Neural crest cell (in vitro differentiated cells): ENCODE measurements at places on chromosomes 1 and 21.

- no peak for DNase-seq
Measured at GRCh38 chr1:153774780-153775457, at the start of gene SLC27A3. Gene SLC27A3, plus strand, starts transcription at chr1:153775407. Its CDS starts 91 bp downstream, at chr1:153775498.

DNA sequence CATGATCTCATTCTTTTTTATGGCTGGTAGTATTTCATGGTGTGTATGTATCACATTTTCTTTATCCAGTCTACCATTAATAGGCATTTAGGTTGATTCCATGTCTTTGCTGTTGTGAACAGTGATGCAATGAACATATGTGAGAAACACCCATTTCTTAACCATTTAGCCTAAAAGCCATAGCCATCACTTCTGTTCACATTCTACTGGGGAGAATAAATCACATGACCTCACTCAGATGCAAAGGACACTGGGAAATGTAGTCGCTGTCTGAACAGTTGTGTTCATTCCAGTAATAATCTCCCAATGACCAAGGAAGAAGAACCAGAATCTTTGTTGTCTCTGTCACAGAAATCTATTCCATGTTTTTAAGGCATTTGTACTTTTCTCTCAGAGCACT lies 15.1 kb upstream of the PLA2G2E start:
- no peak for DNase-seq

- no peak for DNase-seq
Measured at GRCh38 chr21:32102426-32102825, 176.4 kb downstream of the MIS18A start.

- DNase-seq = no peak
Measured at GRCh38 chr1:47469910-47470309, 32.1 kb downstream of the FOXD2 start.

GRCh38 chr1:36359911-36360550 lies 25.7 kb downstream of the STK40 start:
- no peak for DNase-seq

- DNase-seq = no peak
Measured at GRCh38 chr1:3930301-3931006, 30.4 kb upstream of the C1orf174 start.

DNA sequence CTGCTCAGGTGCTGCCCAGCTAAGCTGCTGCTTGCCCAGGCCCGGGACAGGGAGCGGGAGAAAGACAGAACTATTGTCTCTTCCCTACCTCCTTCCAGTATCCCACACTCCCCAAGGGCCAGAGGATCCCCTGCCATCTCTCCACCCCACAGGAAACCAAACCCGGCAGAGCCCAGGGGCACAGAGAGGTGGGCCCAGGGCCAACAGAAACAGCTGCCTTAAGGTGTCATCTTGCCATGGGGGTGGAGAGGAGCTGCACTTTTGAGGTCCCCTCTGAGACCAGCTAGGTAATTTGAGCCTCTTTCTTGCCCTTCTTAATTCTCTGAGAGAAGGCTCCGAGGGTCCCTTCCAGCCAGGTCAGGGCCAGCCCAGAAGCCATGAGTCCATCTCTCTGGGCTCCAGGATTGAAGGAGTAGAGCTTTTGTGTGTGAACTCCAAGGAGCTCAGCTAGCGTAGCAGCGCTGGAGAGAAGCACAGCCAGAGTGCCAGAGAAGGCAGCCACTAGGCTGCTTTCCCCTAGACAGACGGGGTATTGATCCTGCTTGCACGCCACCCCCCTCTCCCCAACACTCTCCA lies 9.7 kb upstream of the GPR61 start:
- DNase-seq = no peak

DNA sequence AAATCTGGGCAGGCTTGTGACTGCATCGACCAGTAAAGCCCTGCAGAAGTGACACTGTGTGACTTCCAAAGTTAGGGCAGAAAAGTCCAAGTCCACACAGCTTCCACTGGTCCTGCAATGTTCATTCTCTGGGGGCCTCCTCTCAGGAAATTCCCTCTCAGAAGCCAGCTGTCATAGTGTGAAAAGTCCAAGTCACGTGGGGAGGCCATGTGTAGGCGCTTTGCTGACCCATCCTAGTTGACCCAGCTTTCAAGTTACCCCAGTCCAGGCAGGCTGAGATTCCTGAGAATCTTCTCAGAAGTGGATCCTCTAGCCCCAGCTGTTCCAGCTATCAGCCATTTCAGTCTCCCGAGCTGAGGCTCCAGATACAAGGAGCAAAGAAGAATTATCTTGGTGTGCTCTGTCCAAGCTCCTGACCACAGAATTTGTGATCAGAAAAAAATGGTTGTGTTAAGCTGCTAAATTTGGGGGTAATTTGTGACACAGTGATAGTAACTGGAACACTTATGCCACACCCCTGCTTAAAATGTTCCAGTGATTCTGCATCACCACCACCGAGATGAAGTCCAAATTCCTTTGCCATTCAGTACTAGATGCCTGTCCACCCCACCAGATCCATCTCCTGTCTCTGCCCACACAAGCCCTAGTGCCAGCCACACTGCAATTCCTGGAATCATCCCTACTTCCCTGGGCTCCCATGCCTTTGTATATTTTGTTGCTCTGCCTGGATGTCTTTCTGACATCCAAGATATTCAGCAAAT lies 2.5 kb upstream of the STUM start:
- no peak for DNase-seq

GRCh38 chr1:230327892-230328284 lies 98.2 kb downstream of the PGBD5 start:
- no peak for DNase-seq

DNA sequence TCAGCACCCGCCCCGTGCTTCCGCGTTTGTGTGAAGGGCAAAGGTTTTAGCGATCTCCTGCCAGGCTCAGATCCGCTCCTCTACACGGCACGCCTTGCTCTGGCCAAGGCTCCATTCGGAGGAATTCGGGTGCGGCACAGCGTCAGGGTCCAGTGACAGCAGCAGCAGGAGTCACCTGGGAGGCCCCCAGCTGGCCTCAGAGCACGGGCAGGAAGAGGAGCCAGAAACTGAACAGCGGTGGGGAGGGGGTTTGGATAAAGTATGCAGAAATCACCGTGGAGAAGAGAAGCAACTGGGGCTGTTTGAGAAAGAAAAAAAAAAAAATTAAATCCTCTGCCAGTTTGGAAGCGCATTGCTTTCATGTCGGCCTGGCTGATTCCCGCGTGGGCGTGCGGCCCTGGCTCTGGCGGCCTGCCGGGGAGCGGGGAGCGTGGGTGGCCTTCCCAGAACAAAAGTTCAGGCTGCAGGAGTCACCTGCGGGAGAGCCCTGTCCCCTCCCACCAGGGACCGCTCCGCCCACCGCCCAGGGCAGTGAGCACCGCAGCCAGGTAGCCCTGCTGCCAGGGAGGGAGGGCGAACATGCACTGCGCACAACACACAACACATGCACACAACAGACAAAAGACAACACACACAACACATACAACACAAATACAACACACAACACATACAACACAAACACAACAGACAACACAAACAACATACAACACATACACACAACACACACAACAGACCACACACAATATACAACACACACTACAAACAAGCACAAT lies 107.6 kb downstream of the ETS2 start:
- peak; percentile 14 for DNase-seq

GRCh38 chr1:174174461-174175329 lies 15.4 kb downstream of the RABGAP1L start:
- no peak for DNase-seq

DNA sequence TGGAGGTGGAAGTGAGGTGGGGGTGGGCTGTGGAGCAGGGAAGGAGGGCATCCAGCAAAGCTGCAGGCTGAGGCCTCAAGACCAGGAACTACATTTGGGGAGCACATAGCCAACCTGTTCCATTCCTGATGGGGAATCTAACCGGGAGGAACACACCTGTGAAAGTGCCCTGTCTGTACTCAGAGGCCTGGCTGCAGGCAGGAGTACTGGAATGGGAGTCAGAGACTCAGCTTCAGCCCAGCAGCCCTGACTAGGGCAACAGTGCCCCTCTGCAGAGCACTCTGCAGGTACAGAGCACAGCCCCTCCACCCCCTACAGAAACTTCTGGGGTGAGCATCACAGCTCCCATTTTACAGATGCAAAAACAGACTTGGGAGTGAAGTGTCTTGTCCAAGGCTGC lies 126.4 kb downstream of the DMRTB1 start:
- no peak for DNase-seq

- DNase-seq = no peak
Measured at GRCh38 chr1:154998201-154998780, 4.3 kb upstream of the ZBTB7B start.

DNA sequence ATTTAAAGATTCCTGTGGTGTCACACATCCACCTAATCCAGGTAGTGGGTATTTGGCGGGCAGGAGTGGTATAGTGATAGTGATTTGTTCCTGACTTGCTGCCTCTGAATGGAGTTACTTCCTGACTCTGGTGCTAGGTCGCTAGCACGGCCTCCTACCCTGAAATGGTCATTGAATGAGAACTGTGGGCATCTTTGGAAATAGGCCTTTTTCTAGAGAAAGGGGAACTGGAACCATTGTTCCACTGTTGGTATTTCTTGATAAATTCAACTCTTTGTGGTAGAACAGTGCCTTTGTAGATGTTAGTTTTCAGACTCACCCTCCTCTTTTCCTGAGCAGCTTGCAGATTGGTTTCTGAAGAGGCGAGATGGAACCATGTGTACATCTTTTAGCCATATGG lies 1.5 kb downstream of the QSOX1 start:
- no peak for DNase-seq

- no peak for DNase-seq
Measured at GRCh38 chr1:193629875-193630274, 443.5 kb upstream of the B3GALT2 start.

- DNase-seq = no peak
Measured at GRCh38 chr1:233843525-233844204, 60.8 kb upstream of the SLC35F3 start.

DNA sequence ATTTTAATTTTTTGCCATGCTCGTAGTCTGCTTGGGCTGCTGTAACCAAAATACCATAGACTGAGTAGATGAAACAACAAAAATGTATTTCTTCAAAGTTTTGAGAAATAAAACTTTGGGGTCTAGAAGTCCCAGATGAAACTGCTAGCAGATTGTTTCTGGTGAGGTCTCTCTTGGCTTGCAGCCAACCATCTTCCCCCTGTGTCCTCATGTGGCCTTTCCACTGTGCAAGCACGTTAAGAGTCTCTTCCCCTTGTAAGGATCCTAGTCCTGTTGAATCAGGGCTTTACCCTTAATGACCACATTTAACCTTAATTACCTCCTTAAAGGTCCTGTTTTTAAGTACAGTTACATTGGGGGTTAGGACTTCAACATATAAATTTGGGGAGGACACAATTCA lies 86.6 kb downstream of the PTBP2 start:
- no peak for DNase-seq

- DNase-seq = no peak
Measured at GRCh38 chr1:12542616-12543592, 75.1 kb downstream of the DHRS3 start.

DNA sequence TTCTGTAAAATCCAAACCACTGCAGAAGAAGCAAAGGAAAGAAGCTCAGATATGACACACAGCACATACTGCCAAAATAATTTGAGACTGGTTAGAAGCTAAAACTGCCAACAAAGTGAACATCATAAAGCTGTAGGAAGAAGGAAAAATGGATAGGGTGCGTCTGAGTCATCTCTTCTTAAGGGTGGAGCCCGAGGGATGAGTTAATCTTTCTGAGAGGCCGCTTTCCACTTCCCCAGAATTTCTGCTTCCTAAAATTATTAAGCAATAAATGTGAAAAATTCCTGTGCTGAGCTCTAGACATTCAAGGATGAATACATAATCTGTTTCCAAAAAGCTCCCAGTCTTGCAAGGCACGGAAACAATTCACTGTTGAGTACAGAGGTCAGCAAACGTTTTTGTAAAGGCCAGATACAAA lies 20.1 kb downstream of the PPT1 start:
- DNase-seq = no peak

DNA sequence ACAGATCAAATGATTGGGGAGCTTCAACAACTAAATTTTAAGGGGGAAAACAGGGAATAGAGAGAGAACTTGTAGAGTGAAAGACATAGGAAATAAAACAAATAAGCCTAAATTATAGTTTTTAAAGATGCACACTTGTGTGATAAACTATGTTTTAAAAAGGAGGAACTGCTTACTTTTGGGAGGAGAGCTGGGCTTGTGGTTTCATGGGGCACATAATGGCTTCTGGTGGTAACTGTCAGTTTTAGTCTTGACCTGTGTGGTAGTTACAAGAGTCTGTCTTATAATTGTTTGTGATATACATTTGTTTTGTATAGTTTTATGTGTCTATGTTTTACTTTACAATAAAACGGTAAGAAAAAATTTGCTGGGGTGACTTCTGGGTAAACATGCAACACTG lies 165.3 kb downstream of the COL24A1 start:
- no peak for DNase-seq

GRCh38 chr1:17001760-17002523 lies 9.8 kb downstream of the ATP13A2 start:
- no peak for DNase-seq

GRCh38 chr21:35473496-35473895 lies 424.4 kb upstream of the RUNX1 start:
- no peak for DNase-seq

- DNase-seq = no peak
Measured at GRCh38 chr1:77370583-77371306, 88.9 kb downstream of the AK5 start.

- no peak for DNase-seq
Measured at GRCh38 chr1:167457936-167458584, 60.3 kb downstream of the CD247 start.

- DNase-seq = no peak
Measured at GRCh38 chr1:208084220-208084619, 160.0 kb downstream of the PLXNA2 start.

- no peak for DNase-seq
Measured at GRCh38 chr1:22662318-22662717, 9.3 kb downstream of the C1QB start.

DNA sequence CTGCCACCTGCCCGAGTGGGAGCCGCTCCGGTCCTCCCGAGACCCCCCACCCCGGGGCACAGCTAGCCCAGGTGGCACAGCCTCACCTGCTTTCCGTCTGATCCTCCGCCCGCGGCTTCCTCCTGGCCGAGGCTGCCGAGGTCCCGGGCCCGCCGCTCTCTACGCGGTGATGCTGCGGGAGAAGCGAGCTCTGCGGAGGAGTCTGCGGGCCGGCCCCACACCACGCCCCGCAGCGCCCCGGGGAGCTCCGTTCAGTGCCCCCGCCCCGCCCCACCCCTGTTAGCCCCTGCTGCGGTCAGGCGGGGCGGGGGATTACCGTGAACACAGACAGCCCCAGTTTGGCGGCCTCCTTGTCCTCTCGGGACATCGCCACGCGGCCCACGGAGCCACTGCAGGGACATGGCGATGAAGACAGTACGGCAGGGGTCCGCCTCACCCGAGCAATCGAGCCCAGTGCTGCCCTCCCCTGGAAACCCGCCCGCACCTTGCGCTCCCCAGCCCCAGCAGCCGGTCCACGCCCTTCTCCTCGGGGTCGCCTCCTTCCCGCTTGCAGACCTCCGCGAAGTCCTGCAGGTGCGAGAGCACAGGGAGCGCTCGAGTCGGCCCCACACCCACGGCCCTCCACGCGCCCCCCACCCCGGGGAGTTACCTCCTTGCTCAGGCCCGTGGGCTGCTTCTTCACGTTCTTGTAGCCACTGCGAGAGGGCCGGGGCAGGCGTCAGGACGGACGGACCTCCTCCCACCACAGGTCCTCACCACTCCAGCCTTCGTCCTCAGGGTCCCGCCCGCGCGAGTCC lies 933 bp downstream of the C1orf35 start:
- DNase-seq = peak; percentile 45

- no peak for DNase-seq
Measured at GRCh38 chr1:222886194-222886854, 71.5 kb downstream of the DISP1 start.

- no peak for DNase-seq
Measured at GRCh38 chr1:182725259-182726255, 41.2 kb upstream of the RGS8 start.
